ENCODE measurements at places on chromosomes 6 and 20.

DNA sequence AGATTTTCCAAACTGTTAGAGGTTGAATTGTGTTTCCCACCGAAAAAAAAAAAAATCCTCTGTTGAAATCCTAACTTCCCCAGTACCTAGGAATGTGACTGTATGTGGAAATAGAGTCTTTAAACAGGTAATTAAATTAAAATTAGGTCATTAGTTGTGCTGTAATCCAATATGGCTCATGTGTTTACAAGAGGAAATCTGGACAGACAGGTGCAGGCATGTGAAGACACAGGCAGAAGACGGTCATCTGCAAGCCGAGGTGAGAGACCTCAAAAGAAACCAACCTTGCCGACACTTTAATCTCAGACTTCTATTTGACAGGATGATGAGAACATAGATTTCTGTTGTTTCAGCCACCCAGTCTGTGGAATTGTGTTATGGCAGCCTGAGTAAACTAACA lies 28.6 kb upstream of the EZR start:
- DNase-seq = no peak

GRCh38 chr20:25271486-25272222 lies 23.8 kb downstream of the PYGB start:
- DNase-seq = no peak

GRCh38 chr20:40883097-40883496 lies 145.5 kb upstream of the TOP1 start:
- no peak for DNase-seq

GRCh38 chr6:108795814-108796213 lies 52.4 kb upstream of the ARMC2 start:
- no peak for DNase-seq

GRCh38 chr20:10605547-10606195 lies 68.1 kb downstream of the JAG1 start:
- no peak for DNase-seq

DNA sequence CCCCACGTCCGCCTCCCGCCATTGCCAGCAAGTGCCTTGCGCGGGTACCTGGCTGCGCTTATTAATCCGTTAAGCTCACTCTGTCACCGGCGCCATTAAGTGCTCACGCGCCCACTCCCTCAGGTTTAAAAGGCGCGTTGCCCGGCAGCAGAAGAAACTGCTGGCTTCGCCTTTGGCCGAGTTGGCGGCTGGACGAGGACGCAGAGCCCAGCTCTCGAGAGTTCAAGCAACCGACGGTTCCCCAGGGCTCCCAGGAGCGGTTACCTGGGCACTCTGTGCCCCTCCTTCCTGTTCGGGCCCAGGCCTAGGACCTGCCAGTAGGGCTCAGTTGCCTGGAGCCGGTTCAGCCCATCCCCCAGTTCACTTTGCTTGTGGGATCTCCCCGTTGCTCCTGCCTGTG lies at the start of gene GGTLC1:
TSS of gene GGTLC1 (minus strand) at position 219 of the 400 bp plus-strand sequence. CDS start 2,168 bp downstream, outside the sequence.
- no peak for DNase-seq

GRCh38 chr20:38222231-38222922 lies 38.2 kb downstream of the KIAA1755 start:
- DNase-seq = peak; percentile 29

GRCh38 chr20:24627291-24627690 lies 157.9 kb downstream of the SYNDIG1 start:
- DNase-seq = no peak

GRCh38 chr6:87684895-87685654 lies 17.0 kb downstream of the AKIRIN2 start:
- no peak for DNase-seq

GRCh38 chr6:131867744-131868143 lies 59.9 kb downstream of the ENPP1 start:
- DNase-seq = no peak
